Naive thymus-derived CD4-positive, alpha-beta T cell (primary cell): ENCODE measurements at places on chromosomes 11 and 22.

GRCh38 chr11:46599340-46600193 is 5.7 kb upstream of the AMBRA1 start:
- no peak for DNase-seq

GRCh38 chr11:2837096-2837601 is 48.4 kb downstream of the CDKN1C start:
- DNase-seq = no peak

DNA sequence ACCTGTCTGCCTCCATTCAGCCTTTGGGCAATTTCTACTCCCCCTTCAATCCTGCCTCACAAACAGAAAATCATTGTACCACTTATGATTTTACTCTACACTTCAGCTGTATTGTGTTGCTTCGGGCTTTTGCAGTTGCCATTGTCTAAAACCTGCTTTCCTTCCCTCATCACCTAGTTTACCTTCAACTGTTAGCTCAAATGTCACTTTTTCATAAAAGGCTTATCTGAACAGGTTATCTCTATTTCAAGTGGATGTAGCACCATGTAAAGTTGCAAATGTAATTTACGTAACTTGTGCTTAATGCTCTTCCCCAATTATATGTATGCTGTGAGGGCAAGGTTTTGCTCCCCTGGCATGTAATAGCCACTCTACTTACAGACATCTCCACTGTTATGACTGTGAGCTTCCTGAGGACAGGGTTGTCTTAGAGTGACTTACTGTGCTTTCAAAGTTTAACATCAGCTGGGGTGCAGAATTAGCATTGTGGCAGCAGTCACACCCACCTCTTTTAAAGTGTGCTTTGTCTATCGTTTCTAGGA is 5.4 kb downstream of the RPS25 start:
- DNase-seq = no peak

GRCh38 chr11:12243911-12244550 is 133.3 kb upstream of the PARVA start:
- DNase-seq = no peak

DNA sequence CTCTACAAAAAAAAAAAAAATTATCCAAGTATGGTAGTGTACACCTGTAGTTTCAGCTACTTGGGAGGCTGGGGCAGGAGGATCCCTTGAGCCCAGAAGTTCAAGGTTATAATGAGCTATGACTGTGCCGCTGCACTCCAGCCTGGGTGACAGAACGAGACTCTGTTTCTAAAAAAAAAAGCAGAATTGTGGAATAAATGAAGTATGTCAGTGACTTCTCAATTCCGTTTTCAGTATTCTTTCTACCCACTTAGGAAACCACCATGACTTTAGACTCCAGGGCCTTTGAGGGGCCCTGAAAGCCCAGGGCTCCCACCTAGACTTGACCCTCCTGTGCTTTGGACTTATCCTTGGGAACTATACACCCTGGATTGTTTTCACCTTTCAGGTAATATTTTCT is 6.5 kb upstream of the NUP160 start:
- no peak for DNase-seq

DNA sequence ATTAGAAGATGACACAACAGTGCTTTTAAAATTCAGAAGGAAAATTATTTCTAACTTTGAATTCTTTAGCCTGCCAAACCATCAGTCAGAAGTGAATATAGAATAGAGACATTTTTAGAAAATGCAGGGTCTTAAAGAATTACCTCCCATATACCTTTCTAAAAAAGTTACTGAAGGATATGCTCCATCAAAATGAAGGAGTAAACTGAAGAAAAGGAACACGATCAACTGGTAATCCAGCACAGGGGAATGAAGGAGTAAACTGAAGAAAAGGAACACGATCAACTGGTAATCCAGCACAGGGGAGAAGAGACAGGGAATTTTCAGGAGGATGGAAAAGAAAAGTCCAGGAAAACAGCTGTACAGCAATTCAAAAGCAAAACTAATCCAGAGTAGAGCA is 75.4 kb upstream of the LDLRAD3 start:
- DNase-seq = no peak

DNA sequence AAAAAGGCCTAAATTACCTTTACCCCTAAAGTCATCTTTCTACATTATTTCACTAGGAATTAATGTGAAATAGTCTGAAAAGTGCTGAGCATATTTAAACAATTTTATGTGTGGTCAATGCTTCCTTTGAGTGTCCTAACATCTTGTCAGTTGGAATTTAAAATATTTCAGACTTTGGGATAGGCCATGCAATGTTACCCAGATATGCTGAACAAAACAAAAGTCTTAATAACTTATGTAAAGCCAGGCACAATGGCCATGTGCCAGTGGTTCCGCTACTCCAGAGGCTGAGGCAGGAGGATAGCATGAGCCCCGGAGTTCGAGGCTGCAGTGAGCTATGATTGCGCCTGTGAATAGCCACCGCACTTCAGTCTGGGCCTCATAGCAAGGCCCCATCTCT is 137.4 kb downstream of the CADM1 start:
- no peak for DNase-seq
